ENCODE measurements at places on chromosomes 7 and 10.
A peak's percentile ranks its signal among the peaks of the same experiment; 100 is the strongest.

GRCh38 chr7:153522261-153522660, 529.9 kb upstream of the DPP6 start:
- H3K27ac ChIP-seq = no peak overlapping the region
- H3K4me1 ChIP-seq = no peaks in the 10 kb centered on the region
- H3K36me3 ChIP-seq = no peaks in the 10 kb centered on the region
- no peak for DNase-seq
- H3K27me3 ChIP-seq = no peaks in the 10 kb centered on the region

- H3K4me1 ChIP-seq = no peaks in the 10 kb centered on the region
- H3K27ac ChIP-seq = no peak overlapping the region
- no peak for DNase-seq
- no peak overlapping the region for H3K4me3 ChIP-seq
These were observed 77.6 kb upstream of the PPP1R3A start for GRCh38 chr7:113996405-113996804.

GRCh38 chr10:128081720-128082119, 44.5 kb downstream of the MKI67 start:
- H3K36me3 ChIP-seq = no peaks in the 10 kb centered on the region
- no peaks in the 10 kb centered on the region for H3K4me1 ChIP-seq
- no peak overlapping the region for H3K27ac ChIP-seq
- no peak overlapping the region for H3K4me3 ChIP-seq
- no peak for DNase-seq

DNA sequence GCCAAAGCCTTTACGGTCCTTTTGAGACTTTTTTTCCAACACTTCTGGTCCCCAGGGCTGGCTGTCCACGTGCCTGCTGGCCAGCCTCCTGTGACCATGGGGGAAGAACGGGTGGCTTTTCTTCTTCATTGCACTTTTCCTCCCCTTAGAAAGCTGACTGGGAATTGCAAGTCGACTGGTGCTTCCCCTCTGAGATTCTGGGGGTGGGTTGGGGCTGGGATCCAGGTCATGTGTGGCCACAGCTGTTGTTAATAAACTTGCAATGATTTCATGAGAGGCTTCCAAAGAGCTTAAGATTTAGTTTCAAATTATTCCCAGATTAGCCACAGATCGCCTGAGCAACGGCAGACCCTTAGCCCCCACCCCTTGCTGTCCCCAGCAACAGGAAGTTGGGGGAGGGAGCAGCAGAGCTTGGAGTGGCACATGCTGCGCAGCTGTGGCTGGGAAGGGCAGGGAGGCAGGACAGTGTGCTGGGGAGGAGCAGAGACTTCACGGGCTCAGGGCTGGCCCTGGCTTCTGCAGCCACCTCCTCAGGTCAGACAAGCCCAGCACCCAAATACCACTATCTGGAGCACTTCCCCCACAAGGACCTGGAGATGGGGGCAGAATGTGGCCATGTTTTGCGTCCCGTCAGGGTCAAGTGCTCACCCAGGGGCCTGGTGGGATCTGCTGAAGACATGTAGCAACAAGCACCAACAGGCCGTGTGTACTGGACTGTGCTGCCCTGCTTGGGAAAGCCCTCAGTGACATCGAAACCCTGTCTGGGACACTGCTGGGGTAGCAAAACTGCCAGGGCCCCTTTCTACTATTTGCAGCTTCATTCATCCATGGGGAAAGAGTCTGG, 147.1 kb downstream of the RNF216 start:
- H3K4me3 ChIP-seq = no peak overlapping the region
- peak overlapping the region; percentile 89 for H3K27ac ChIP-seq
- H3K4me1 ChIP-seq = peaks cover 81% of the 10 kb centered on the region
- no peaks in the 10 kb centered on the region for H3K36me3 ChIP-seq
- DNase-seq = peak; percentile 92
- no peaks in the 10 kb centered on the region for H3K27me3 ChIP-seq

DNA sequence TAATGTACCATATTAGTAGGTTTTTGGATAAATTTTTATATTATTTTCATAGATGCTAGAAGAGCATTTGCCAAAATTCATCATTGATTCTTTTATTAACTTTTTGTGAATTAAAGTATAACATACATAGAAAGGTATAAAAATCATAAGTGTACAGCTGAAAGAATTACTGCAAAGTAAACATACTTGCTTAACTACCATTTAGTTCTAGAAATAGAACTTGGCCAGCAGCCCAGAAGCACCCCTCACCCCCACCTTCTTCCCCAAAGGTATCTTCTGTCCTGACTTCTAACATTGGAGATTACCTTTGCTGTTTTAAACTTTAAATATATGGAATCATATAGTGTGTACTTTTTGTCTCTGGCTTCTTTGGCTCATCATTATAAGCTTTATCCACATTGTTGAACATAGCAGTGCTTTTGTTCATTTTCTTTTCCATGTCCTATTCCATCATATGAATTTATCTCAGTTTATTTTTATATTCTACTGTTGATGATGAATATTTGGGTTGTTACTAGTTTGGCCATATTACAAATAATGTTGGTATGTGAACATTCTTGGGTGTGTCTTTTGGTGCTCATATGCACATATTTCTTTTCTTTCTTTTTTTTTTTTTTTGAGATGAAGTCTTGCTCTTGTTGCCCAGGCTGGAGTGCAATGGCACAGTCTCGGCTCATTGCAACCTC, 142.8 kb downstream of the ADK start:
- H3K27ac ChIP-seq = no peak overlapping the region
- H3K36me3 ChIP-seq = no peaks in the 10 kb centered on the region
- no peak overlapping the region for H3K4me3 ChIP-seq
- DNase-seq = peak; percentile 66
- peaks cover 33% of the 10 kb centered on the region for H3K4me1 ChIP-seq

DNA sequence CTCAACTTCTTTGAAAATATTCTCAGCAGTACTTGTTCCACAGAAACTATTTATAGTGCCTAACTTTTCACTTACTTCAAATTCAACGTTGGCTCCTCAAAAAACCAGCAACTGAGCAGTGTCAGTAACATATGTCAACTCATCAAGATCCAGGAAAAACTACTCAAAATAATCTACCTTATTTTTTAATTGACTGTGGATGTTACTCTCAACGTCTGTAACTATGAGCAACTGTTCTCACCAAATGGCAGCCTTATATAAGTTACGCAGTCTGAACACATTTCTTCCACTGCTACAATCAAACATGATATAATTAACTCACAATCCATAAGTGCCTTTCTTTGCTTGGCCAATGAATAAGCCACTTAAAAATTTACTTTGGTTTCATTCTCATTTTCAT, 77.8 kb downstream of the SP8 start:
- no peak for DNase-seq
- H3K27ac ChIP-seq = no peak overlapping the region
- H3K36me3 ChIP-seq = no peaks in the 10 kb centered on the region
- H3K4me3 ChIP-seq = no peak overlapping the region
- H3K27me3 ChIP-seq = no peaks in the 10 kb centered on the region

DNA sequence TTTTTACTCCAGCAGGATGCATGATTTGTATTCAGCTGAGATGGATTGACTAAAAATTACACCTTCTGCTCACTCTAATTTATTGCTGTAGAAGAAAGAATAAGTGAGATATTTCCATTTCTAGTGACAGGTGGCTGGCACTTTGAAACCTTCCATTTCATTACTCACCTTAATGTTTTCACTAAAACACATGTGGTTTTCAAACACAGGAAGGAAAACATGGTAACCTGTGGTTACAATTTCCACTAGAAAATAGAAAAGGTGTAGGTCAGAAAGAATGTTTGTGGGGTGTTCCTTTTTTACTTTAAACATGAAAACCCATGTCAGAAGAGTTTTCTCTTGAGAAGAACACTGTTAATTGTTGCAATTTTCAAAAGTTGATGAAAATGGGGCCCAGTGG, 12.0 kb upstream of the PRKCQ start:
- DNase-seq = no peak
- H3K27me3 ChIP-seq = no peaks in the 10 kb centered on the region
- no peak overlapping the region for H3K27ac ChIP-seq
- H3K36me3 ChIP-seq = no peaks in the 10 kb centered on the region

GRCh38 chr10:129807211-129807610, 156.9 kb downstream of the EBF3 start:
- H3K4me3 ChIP-seq = no peak overlapping the region
- no peak overlapping the region for H3K27ac ChIP-seq
- DNase-seq = no peak

DNA sequence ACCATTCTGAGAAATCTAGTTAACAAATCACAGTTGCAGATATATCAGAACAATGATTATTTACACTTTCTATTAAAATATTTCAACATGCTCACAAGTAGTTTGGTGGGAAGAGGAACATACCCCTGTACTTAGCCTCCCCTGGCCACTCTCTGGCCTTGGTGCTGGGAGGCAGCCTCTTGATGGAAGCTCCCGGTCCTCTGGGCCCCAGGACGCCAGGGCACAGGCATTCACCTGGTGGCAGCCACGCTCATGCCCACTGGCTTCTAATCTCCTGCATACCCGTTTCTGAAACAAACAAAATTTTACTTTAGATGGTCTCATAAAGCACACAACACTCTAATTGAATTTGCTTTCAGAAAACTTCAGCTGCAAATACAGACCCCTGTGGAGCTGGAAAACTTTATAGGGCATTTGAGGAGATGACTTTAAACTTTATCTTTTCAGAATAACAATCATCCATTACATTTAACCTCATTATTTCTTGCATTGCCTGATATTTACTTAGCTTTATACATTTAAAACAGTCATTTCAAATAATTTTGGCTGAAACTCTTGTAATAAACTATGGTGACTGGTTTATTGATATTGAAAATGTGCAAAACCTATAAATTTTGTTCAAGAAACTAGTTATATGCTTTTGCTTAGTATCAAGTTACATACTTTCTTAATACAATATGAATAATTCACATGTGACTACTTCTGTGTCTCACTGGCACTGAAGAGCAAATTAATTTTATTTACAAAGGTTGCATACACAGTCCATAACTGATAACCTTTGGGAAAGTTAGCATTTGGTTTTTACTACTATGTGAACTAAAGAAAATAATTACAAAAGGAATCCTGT, 30.8 kb downstream of the C10orf143 start:
- H3K4me3 ChIP-seq = no peak overlapping the region
- H3K27me3 ChIP-seq = no peaks in the 10 kb centered on the region
- DNase-seq = no peak
- no peaks in the 10 kb centered on the region for H3K36me3 ChIP-seq

Measured in thyroid gland (tissue), 4 donors.